ENCODE measurements at places on chromosomes 7 and 10.

DNA sequence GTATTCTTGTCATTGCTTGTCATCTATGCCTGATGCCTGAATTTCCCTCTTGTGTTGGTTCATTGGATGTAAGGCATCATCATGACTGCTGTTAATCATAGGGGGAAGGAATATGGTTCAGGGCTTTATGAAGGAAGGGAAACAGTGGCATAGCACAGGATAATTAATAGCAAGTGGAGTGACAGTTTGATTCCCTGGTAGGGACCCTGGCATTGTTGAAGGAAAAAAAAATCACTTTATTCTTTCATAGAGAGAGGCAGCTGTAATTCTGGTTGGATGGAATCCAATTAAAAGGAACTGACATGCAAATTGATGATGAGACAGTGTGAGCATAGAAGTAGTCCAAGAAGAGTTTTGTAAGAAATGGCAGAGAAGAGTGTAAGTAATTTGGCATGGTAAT lies 121.4 kb downstream of the AUTS2 start:
- DNase-seq = no peak

DNA sequence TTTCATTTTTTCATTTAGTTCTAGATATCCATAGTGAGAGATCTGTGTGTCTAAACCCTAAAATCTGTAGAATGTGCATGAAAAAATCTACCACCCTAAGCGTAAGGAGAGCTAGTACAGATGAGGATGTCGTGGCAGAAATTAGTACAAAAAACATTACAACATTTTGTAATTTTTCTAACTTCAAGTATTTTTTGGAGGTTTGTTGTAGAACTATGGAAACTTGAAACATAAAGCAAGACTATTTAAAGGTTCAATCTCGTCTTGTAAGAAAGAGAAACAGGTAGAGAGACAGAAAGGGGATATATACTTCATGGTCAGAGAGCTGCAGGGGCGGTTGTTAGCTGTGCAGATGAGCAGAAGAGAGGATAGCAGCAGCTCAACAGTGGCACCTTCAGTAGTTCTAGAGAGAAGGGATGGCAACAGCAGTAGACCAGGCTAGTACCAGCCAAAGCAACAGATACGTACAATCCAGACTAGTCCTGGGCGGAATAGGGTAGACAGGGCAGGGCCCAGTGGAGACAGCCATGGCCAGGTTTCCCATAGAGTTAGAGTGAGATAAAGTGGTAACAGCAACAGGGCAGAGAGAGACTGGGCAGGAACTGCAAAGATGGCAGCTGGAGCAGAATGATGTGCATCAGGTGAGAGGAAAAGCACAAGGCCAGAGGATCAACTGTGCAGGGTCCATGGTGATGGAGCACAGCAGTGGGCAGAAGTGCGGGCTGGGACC lies 145.2 kb downstream of the FRMD4A start:
- no peak for DNase-seq

GRCh38 chr10:84543948-84544347 lies 215.6 kb downstream of the CCSER2 start:
- DNase-seq = no peak

DNA sequence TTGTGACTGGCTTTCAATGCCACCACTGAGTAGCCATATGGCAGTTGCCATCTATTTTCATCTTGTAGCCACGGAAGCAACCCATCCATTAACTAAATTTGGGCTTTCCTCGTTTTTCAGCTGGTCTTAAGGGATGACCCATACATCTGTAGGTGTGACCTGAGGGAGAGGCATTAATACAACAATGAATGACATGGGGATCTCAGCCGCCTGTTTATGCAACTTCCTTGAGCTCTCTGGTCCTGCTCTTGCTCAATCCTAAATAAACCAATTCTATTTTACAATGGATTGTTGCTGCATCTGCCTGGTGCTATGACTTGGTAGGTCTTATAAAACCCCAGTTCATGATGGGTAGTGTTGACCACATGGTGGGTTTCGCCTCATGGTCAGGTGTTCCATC lies 21.9 kb upstream of the ADAM22 start:
- no peak for DNase-seq

DNA sequence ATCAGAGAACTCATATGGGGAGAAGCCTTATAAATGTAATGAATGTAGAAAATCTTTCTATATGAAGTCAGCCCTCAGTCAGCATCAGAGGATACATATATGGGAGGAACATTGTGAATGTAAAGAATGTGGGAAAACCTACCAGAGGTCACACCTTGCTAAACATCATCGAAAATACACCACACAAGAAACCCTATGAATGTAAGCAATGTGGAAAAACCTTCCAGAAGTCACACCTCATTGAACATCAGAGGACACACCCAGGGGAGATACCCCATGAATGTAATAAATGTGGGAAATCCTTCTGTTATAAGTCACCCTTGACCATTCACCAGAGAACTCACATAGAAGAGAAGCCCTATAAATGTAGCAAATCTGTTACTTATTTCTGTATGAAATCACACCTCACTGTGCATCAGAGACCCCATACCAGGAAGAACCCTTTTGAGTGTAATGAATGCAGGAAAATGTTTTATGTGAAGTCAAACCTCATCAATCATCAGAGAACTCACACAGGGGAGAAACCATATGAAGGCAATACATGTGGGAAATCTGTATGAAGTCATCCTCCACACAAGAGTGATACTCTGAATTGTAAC lies 30.8 kb downstream of the ZNF12 start:
- no peak for DNase-seq

DNA sequence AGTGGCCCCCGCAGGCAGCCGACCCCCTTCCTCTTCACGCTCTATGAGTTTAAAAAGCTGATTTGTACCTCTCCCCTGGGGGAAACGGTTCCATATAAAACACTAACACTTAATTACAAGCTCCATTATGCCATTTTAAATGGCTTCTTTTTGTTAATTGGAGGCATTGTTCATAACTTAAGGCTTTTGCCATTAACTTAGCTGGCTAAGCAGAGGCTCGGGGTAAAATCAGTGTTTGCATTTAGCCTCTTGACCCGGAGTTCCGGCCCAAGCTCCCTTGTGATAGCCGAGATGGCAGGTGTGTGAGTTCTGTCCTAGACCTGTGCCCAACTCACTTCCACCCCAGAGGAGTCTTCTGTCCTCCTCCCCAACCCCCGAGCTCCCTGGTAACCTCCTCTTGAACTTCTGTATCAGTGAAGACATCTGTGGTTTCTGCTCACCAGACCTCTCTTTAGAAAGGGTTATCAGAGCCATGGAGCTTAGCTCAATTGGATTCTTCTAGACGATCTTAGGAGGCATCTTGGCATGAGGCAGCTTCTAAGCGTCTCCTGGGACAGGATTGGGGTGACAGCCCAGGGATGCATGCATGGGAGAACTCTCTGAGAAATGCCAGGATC lies 34.2 kb upstream of the SH2B2 start:
- no peak for DNase-seq

GRCh38 chr10:124008187-124008586 lies 85.2 kb downstream of the CHST15 start:
- DNase-seq = no peak

- DNase-seq = no peak
These were observed 38.7 kb upstream of the MTPAP start for GRCh38 chr10:30387646-30388243.

DNA sequence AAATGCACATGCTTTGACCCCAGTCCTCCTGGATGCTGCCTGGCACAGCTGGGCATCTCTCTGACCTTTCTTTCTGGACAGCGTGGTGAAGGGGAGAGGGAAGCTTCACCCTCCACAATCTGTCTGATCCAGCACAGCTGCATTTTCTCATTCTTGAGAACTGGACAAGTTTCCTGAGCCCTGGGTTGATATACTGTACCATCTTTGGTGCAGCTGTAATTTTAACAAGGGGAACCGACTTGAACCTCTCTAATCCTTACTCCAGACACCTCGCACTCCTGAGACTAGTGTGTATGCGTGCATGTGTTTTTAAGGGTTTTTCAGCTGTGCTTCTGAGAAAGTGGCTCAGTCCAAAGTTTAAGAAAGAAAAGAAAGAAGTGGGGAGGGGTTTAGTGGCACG lies 655.7 kb downstream of the INHBA start:
- no peak for DNase-seq

- DNase-seq = no peak
These were observed 5.3 kb downstream of the GLRX3 start for GRCh38 chr10:130141460-130141859.

GRCh38 chr7:102943423-102944169 lies 30.8 kb downstream of the LRRC17 start:
- no peak for DNase-seq

DNA sequence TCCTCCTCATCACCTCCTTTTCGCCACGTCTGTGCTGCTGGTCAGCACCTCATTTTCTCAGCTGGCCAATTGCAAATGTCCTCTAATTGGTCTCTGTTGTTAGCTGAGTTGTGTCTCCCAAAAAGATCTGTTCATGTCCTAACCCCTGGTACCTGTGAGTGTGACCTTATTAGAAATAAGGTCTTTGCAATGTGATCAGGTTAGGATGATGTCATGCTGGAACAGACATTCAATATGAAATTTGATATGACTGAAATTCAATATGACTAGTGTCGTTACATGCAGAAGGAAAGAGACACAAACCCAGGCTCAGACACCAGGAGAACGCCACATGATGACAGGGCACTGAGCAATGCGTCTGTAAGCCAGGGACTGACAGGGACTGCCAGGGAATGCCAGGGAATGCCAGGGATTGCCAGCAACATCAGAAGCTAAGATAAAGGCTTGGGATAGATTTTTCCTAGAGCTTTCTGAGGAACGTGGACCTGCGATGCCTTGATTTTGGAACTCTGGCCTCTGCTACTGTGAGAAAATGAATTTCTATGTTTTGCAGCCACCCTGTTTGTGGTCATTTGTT lies 77.5 kb upstream of the CXCL12 start:
- DNase-seq = no peak

- DNase-seq = no peak
These were observed 78.7 kb upstream of the ABI1 start for GRCh38 chr10:26939290-26939961.

- no peak for DNase-seq
These were observed 90.6 kb upstream of the PPP2R2D start for GRCh38 chr10:131810036-131810804.

DNA sequence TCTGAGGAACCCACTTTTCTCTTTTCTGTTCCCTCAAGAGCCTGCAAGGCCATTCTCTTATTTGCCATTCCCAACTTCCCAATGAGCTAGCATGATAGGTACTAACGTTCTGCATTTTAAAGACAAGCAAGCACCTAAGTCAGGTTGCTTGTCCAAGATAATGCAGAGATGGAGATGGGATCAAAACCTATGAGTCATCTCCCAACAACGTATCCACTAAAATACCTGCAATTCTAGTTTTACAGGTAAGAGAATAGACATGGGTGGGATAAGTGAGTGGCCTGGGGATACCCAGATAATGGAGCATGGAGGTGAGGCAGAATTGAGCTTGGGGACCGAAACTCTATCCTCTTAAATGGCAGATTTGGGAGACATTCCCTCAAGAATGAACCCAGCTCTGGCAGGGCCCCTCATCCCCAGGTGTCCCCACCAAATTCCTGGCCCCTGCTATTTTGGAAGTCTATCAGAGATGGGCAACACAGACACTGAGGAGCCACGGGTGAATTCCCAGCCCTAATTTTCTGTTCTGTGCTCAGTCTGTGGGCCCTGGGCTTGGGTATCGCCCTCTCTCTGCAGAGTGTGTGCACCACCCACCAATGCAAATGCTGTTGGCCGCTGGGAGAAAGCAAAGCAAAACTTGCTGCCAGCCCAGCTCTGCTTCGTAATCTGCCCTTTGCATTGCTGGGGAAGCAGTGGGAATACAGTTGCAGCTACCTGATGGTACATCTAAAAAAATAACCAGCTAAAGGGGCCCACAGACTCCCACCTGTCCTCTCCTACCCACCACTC lies 98.3 kb downstream of the KCNMA1 start:
- DNase-seq = no peak

- DNase-seq = no peak
These were observed 159.9 kb downstream of the CAMK1D start for GRCh38 chr10:12509016-12509793.

- no peak for DNase-seq
These were observed 603 bp upstream of the HECW1 start for GRCh38 chr7:43111630-43112458.

- no peak for DNase-seq
These were observed at the start of gene LRRC17 for GRCh38 chr7:102912742-102913141. TSS of gene LRRC17 (plus strand) at chr7:102913000. CDS start at chr7:102933914, 20,914 bp downstream.

GRCh38 chr10:77877441-77878344 lies 48.9 kb downstream of the DLG5 start:
- DNase-seq = no peak
